Esophagus squamous epithelium (tissue), 5 donors: ENCODE measurements at places on chromosomes 7 and 10. TPM values are rescaled to one million over a fixed set of nuclear protein-coding genes. Genes with fewer than 3 reads are reported as not detected.

CPA4 gene
- total RNA-seq = 11.4 TPM

BRAT1 gene
- total RNA-seq = 15.5 TPM

OPALIN gene
- not detected for total RNA-seq

GCK gene
- total RNA-seq = not detected

PRPS1L1 gene
- not detected for total RNA-seq

CYP26C1 gene
- 0.19 TPM for total RNA-seq

GSAP gene
- 14.7 TPM for total RNA-seq

EIF5AL1 gene
- 0.32 TPM for total RNA-seq

- DNase-seq = no peak
Measured at GRCh38 chr10:5512881-5513612, 11.7 kb upstream of the CALML3 start.

DNA sequence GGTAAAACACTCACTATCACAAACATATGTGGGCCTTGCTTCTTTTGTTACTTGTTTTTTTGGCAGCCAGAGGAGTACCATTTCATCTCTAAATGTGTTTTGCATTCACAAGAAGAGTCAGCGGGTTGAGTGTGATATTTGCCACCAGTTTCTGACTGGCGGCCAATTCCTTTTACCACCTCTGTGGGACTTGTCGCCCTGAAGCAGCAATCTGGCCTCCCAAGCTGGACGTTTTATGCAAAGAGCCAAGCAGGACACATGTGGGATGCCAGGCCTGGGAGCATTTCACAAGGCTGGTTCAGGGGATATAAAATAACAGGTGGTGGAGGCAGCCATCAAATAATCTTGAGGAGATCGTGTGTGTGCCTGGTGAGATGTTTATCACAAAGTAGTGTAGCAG, 61.8 kb upstream of the TRIL start:
- no peak for DNase-seq

GRCh38 chr7:92835851-92836488, 403 bp downstream of the CDK6 start:
- DNase-seq = no peak

DNA sequence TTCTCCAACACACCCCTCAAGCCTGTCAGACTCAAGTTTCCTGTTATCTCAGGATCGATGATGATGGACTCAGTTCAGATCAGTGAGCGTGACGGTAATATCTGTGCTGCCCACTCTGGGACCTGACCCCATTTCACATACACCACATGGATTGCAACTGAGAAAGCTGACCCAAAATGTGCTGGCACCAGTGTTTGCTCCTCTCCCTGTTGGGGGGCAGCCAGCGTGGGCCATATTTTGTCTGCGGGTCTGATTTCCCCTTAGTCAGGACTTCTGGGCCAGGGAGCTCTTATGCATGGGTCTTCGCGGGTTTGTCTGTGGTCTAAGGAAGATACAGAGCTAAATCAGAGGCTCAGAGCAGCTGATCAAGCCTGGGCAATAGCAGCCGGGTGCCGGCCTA, 42.6 kb upstream of the TRIM8 start:
- no peak for DNase-seq

DNA sequence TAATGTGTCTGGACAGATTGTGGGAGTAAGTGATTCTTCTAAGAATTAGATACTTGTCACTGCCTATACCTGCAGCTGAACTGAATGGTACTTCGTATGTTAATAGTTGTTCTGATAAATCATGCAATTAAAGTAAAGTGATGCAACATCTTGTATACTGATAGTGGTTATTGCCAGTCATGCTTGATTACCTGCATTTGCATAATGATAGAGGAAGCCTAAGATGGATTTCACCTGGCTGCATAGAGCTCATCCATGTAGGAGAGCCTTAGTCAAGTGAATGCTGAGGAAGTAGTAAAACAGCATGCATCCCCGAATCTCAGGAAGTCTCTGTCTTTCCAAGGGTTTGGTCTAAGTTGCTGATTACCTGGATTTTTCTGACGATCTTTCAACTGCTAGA, 64.2 kb upstream of the CAPZA2 start:
- DNase-seq = no peak

DNA sequence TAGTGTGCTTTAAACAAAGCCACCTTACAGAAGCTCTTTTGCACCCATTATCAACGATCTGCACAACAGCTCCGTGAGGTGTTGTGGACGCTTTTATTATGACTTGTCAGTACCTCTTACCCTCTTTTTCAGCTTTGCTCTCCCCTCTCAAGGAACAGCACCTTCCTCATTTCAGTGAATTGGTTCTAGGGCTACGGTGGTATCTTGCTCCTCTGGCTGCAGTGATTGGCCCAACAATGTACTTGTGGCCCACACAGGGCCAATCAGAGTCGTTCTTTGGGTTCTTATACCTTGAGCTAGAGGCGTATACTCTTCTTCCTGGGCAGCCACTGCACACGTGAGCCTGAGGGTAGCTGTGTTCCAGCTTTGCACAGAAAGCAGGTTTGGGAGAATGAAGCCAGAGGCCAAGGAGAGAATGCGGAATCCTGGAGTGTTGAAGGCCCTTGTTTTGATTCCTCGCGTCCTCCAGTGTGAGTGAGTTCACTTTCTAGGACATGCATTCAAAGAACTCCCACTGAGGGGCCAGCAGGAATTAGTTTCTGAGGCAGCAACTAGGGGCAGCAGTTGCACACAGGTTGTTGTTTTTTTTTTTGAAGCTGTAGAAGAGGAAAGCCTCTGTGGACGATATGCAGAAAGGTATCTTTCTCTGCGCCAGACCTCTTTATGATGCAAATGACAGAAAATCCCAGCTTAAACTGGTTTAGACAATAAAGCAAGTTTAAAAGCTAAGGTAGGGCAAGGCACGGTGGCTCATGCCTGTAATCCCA, 49.8 kb upstream of the PDZD8 start:
- DNase-seq = no peak

- DNase-seq = no peak
Measured at GRCh38 chr7:64102656-64103400, 57.6 kb downstream of the ZNF727 start.

DNA sequence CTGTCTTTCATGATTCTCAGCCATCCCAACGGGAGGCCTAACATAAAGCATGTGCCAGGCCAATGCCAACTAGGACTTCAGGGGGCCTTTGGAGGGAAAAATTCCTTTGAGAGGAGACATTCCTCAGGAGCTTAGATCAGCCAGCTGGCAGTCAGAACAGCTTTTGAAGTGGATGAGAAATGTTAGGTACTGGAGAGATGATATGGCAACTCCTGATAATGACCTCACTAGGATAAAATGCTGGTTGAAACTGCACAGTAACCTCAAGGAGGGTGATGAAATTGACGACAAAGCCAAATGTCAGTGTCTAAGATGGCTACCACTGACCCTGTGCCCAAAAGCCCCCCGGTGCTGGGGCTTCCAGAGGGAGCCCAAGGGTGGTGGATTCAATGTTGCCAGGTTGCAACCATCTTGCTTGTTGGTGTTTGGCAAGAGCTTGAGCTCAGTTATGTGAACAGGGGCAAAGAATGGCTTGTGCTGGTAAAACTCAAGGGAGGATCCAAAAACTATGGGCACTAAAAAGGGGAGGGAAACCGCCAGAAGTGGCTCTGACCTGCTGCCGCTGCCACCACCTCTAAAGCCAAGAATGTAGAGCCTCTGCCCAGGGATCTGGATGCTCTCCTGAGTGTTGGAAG, 121.2 kb downstream of the UBE2H start:
- no peak for DNase-seq

- no peak for DNase-seq
Measured at GRCh38 chr10:112809736-112810135, 140.3 kb upstream of the TCF7L2 start.

DNA sequence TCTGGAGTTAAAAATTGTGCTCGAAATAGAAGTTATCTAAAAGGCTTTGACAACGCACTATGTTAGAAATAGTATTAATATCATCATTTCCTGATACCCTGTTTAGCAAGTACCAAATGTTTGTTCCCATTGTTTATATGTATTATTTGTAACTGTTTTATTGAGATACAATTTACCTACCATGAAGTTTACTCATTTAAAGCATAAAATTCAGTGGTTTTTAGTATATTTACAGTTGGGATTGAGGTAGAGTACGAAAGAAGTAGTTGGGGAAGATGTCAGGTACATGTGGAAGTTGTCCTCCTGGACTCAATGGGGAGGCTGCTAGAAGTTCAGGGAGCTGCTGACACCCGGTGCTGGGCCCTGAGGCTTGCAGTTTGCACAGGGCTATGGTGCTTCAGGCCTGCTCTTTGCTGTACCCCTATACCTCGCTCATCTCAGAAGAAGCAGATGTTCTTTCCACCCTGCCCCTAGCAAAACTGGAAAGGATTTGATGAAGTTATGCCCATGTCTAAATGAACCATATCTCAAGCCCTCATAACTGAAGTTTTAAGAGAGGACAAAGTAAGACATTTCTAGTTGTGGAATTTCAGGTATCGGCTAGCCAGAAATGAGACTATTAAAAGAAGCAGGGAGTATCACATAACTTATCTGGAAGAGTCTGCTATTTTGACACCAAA, 25.2 kb upstream of the WNT16 start:
- no peak for DNase-seq

GRCh38 chr7:112986256-112987031, 100.2 kb downstream of the GPR85 start:
- no peak for DNase-seq

DNA sequence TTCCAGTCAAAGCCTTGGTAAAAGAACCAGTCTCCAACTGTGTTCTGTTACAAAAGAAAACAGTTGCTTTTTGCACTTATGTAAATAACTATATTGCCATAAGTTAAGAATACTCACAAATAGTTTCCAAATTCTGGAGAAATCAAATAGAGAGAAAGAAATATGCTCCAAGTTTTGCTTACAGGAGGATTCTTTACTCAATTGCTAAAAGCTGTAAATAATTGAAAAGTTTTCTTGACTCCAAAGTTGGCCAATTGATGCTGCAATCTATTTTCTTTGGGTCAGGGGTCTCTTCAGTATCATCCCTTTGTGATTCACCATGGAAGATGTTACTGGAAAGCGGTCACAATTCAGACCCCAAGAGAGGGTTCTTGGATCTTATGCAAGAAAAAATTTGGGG, 36.0 kb downstream of the NEURL1 start:
- DNase-seq = no peak

DNA sequence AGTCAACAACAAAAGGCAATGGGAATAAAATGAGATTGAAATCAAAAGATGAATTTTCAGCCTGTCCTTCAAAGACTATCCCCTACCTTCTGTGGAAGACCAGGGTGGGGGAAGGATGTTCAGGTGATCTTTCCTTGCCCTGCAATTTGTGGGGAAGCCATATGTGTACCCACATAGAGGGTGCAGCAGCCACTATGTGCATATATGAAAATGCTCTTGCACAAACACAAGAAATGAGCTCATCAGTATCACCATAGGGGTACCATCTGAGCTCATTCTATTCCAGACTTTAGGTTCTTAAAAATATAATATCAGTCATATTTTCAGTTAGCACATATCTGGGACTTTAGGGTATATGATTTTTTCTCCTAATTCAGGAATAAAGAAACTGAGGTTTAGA, 17.7 kb downstream of the GIMAP5 start:
- no peak for DNase-seq

DNA sequence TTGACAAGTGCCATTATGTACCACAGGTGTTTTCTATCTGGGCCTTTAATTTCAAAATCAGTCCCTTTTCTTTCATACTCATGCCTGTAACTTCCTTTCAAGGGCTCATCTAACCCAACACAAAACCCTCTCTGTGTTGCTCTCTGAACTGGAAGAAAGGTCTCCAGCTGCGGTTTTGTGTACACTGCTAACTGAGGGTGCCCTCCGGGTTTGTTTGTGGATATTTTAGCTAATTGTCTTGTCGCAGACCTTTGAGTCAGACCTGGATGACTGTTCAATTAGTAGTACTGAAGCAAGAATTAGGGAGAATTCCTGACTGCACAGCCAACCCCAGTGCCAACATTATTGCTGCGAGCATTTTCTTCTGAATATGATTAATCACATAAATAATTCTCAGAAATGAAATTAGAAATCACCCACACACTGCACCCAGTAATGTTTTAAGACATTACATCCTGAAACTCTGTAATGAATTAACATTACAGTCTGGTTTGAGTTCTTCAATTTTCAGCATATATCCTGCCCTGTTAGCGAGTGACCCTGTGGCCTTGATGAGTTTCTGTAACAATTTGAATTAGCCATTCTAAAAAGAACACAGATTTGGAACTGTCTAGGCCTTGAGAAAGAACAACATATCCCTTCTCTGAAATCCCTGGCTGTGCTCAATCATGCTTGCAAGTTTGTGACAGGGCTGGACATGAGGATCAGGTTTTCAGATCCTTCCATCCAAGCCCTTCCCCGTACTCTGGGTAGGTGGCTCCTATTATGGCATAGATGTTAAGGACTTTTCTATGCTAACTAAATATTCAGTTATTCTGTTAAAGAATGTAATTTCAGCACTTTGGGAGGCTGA, 460.1 kb downstream of the PLXDC2 start:
- no peak for DNase-seq

- no peak for DNase-seq
Measured at GRCh38 chr10:33337326-33337957, 3.0 kb upstream of the NRP1 start.

DNA sequence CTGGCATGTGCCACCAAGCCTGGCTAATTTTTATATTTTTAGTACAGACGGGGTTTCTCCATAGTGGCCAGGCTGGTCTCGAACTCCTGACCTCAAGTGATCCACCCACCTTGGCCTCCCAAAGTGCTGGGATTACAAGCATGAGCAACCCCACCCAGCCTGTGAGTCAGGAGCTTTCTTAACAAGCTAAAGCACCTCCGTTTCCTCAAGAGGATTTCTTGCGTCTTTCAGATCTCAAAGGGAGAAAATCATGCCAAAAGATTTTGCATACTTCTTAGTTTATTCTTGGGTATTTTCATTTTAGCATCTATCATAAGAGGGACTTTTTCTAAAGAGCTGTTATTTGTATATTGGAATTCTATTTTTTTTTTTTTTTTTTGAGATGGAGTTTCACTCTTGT, 47.9 kb upstream of the FOXK1 start:
- no peak for DNase-seq

DNA sequence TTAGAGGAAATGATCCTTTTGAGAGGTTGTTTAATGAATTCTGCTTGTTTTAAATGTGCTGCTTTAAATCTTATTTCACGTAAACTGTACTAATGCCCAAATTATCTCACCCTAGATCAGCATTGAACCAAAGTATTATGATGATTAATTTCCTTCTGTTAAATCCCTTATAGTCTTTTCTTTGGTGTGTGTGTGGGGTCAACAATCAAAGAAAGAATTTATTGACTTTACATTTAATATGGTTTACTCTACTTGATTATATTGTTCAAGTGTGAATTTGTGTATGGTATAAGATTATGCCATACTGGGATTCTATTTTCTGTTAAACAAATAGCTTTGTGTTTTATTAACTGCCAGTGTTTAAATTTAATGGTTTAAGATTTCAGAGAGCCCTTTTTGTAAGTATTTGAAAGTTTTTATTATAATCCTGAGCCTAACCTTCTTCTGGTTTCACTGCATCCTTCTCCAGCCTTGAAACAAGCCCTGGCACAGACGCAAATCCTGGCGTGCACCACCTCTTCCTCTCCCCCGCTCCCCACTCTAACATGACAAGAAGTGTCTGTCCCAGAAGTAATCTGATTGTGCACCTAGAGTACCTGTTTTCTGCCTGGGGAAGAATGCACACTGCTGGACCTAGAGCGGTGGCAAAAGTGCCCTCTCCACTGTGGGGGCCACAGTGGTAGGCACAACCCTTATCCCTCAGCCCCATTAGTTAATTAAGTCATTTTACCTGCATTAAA, 70.6 kb downstream of the KAT6B start:
- DNase-seq = no peak
